Left renal pelvis (tissue), 4 donors: ENCODE measurements at places on chromosomes 6 and 20.
A peak's percentile ranks its signal among the peaks of the same experiment; 100 is the strongest.

DNA sequence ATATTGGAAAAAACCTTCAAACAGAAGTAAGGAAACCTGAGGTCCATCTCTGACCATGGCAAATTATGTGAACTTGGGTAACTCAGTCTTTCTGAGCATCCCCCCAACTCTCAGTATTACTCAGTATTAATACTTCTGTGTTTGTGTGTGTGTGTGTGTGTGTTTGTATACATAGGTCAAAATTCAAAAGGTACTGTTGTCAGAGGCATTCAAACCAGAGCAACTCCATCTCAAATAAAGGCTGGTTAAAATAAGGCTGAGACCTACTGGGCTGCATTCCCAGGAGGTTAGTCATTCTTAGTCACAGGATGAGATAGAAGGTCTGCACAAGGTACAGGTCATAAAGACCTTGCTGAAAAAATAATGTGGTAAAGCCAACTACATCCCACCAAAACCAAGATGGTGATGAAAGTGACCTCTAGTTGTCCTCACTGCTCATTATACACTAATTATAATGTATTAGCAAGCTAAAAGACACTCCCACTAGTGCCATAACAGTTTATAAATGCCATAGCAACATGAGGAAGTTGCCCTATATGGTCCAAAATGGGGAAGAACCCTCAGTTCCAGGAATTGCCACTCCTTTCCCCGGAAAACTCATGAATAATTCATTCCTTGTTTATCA lies 33.3 kb upstream of the SLC22A16 start:
- no peak for DNase-seq

DNA sequence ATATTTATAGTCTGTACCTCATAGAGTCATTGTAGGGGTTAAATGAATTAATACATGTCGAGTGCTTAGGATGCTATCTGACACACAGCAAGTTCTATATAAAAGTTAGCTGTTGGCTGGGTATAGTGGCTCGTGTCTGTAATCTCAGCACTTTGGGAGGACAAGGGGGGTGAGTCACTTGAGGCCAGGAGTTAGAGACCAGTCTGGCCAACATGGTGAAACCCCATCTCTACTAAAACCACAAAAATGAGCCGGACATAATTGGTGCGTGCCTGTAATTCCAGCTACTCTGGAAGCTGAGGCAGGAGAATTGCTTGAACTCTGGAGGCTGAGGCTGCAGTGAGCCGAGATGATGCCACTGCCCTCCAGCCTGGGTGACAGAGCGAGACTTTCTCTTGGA lies 222.9 kb downstream of the UBE3D start:
- DNase-seq, result no peak

GRCh38 chr6:101747716-101748115 lies 354.2 kb downstream of the GRIK2 start:
- DNase-seq, result no peak

- no peak for DNase-seq
Observed at GRCh38 chr6:166308033-166308768, at the start of gene PRR18. PRR18 (minus strand) TSS chr6:166308392; CDS start chr6:166308142, 250 bp downstream.

DNA sequence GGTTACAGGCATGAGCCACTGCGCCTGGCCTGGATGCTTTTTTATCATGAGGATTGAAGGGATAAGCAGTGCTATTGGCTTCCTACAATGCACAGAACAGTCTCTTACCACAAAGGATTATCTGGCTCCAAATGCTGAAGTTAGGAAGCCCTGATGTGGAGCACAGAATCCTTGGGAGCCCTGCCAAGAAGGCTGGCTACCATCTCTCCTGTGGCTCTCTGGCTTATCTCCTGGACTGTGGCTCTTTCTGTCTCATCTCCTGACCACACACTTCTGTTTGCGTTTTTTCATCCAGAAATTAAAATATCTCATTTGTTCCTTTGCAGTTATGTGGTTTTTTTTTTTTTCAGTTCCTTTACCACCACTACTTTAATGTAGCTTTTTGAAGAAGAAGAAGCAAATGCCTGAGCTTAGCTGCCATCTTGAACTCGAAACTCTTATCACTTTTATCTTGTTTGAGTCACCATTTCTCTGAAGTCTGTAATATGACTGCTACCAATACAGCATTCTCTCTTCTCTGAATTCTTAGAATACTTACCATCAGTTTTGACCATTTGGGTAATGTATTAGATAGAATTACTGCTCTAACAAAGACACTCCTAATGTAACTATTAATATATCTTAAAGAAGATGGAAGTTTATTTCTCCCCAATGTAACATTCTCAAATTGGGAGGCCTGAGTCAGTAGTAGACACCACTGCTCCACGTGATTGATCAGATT lies 1044.7 kb downstream of the KIF16B start:
- no peak for DNase-seq

DNA sequence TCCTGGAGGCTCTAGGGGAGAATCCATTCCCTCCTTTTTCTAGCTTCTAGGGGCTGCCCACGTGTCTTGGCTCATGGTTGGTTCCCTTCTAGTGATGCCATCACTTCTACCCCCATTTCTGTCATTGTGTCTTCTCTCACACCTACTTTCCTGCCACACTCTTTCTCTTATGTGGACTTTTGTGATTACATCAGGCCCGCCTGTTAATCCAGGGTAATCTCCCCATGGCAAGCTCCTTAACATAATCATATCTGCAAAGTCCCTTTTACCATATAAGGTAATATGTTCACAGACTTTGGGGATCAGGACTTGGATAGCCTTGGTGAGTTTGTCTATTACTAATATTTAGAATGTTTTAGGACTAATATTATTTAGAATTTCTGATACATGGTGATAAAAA lies 111.9 kb downstream of the DNAH8 start:
- DNase-seq, result no peak

GRCh38 chr6:80553071-80553740 lies 446.7 kb downstream of the BCKDHB start:
- no peak for DNase-seq

GRCh38 chr6:169051371-169051770 lies 202.3 kb downstream of the THBS2 start:
- no peak for DNase-seq

DNA sequence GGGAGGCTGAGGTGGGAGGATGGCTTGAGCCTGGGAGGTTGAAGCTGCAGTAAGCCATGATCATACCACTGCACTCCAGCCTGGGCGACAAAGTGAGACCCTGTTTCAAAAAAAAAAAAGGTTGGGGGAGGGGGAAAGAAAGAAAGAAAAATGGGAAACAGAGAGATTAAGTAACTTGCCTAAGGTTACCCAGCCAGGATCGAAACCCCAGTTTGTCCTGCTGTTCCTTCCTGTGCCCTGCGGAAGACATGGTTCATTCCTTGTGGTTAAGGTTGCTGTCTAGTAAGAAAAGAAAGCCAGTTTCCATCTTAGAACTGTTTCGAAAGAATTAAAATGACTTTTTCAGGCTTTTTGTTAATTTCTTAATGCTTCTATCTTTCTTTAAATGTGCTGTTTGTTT lies 29.8 kb downstream of the C6orf89 start:
- no peak for DNase-seq

GRCh38 chr20:3760655-3761348 lies 6.8 kb downstream of the ADISSP start:
- no peak for DNase-seq

GRCh38 chr6:8080362-8081151 lies 16.4 kb upstream of the BLOC1S5 start:
- DNase-seq, result no peak

DNA sequence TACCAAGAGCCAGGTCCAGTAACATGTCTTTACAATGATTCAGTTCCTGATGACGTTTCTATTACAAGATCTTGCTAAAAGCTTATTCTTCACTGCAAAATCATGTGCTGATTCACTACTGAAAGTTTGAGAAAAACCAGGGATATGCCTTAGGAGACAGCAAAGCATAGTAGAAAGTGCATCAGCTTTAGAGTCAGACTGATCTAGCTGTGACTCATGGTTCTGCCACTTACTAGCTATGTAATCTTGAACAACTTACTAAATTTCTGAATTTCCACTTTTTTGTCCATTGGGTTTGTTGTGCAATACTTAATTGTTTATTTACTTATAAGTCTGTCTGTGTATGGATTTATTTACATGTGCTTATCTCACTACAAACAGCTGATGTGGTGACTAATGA lies 198.5 kb upstream of the RSPO3 start:
- no peak for DNase-seq

GRCh38 chr20:43901296-43901695 lies 13.4 kb upstream of the TOX2 start:
- DNase-seq, result no peak

GRCh38 chr20:52438326-52438963 lies 246.9 kb upstream of the ZFP64 start:
- no peak for DNase-seq

DNA sequence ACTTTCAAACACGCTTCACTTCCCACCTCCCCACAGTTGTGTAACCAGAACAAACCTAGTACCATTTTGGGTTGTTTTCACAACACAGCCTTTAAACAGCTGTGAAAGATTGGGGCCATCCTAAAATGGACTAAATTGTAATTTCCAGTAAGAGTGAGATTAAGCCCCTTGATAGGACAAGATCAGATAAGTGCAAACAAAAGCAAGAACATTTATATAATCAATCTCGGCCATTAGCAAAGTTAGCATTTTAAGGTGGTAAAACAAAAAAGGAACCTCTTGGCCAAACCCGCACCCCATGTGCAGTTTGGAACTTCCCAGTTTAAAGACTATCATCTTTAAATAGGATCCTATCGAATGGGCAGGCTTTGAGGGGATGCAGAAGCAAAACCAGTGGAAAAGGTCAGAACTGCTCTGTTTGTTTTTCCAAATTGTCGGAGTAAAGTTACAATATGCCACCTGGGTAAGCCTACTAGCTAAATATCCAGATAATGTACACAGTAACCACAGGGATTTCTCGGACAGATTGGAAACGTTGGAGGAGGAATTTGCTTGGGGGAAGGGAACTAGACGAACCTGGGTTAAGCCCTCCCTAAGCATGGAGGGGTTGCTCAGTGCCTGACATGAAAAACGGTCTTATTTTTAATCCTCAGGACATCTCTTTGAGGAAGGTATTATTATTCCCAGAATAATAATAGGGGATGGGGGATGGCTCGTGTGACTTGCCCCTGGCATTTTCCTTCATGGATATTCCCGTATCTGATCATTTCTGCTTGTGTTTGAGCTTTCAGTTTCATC lies 159.8 kb upstream of the SALL4 start:
- no peak for DNase-seq

DNA sequence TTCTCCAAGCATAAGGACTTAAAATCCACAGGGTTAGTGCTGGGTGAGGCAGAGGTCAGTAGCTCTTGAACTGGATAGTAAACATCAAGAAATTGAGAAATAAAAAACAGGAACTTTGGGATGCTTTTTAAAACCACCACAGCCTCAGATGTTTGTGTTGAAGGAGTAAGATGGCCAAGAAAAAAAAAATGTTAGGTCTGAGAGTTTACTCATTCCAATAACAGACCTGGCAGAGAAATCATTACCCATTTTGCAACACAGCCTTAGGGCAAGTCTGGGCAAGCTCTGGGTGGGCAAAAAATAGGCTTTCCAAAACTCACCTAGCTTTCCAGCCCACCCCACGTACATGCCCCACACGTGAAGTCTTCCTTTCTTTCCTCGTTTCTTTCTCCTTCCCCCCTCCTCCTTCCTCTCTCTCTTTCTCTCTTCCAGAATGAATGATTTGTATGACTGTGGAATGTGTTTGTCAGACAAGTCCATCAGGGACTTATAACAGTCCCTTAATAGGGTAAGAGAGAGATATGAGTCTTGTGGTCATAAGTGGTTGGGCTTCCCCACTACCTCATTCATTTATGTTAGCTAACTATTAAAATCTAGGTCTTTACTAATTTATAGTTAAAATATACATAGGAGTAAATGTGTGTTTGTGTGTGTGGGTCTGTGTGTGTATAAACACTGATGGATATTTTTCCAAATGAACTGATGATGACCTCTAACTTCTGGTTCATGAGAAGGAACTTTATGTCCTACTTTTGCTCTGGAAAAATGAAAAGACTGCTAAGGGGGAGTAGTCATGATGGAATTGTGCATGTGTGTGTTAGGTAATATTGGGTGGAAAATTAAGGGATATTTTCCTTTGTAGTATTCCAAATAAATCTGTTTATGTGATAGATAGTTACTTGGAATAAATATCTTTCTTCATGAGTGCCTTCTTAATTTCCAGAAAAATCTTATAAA lies 18.0 kb upstream of the DSE start:
- DNase-seq, result no peak

DNA sequence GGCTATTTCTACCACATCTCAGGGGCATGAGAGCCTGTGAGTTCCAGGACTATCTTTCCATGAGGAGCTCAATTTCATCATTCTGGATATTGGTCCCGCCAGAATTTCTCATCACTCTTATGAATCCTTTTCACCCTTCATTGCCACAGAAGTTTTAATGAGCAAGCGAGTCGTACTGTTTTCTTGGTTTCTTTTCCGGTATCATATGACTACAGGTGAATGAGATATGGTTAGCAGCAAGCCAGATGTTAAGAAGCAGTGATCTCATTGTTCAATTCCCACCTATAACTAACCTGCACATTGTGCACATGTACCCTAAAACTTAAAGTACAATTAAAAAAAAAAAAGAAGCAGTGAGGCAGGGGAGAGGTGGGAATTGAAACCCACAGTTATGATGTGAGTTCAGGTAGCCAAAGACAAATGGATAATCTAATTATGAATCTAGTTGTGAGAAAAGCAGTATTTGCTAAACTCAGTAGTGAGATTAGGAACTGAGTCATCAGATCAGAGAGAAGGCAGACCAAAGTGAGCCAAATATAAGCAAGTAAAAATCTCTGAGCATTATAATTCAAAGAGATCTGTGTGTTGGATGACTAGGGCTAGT lies 78.0 kb upstream of the ELOVL5 start:
- no peak for DNase-seq

DNA sequence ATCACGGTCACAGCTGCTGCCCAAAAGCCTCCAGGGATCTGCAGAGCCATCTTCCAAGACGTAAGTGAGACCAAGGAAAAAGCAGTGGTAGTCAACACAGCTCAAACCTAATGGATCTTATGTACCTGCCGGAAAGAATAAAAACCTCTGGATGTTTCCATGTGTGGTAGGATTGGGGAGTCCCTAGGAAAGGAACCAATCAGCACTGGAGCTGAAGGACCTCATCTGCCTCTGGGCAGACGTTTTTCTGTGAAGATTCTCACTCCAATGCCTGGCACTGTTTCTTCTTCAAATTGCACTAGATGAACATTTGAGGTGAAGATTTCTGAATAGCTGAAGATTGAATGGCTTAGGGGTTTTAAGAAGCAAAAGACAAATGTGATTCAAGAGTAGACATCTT lies at the start of gene HLA-DQB2:
Gene HLA-DQB2, minus strand, starts transcription at position 112 of the 400 bp plus-strand sequence. Its CDS starts 62 bp downstream, at position 50.
- no peak for DNase-seq

- no peak for DNase-seq
Observed at GRCh38 chr6:68572525-68572924, 62.6 kb upstream of the ADGRB3 start.

GRCh38 chr20:63290677-63291472 lies 2.1 kb upstream of the COL20A1 start:
- no peak for DNase-seq

GRCh38 chr6:31736021-31736767 lies at the start of gene CLIC1:
CLIC1 (minus strand) TSS chr6:31736530; CDS start chr6:31736300, 230 bp downstream.
- DNase-seq, result peak; percentile 54

- DNase-seq, result no peak
Observed at GRCh38 chr20:56440346-56441007, 27.9 kb upstream of the RTF2 start.

GRCh38 chr20:2759143-2759542 lies 41.3 kb downstream of the CPXM1 start:
- no peak for DNase-seq

- DNase-seq, result no peak
Observed at GRCh38 chr6:8375916-8376315, 59.4 kb downstream of the SLC35B3 start.
